Adipocyte (in vitro differentiated cells): ENCODE measurements at places on chromosomes 3 and 15.

- DNase-seq: peak; percentile 82
These were observed 75.1 kb upstream of the VGLL4 start for GRCh38 chr3:11718637-11719405.

GRCh38 chr3:42489116-42489936, 13.1 kb upstream of the VIPR1 start:
- no peak for DNase-seq

GRCh38 chr3:33401781-33402180, 38.4 kb downstream of the UBP1 start:
- peak; percentile 42 for DNase-seq

DNA sequence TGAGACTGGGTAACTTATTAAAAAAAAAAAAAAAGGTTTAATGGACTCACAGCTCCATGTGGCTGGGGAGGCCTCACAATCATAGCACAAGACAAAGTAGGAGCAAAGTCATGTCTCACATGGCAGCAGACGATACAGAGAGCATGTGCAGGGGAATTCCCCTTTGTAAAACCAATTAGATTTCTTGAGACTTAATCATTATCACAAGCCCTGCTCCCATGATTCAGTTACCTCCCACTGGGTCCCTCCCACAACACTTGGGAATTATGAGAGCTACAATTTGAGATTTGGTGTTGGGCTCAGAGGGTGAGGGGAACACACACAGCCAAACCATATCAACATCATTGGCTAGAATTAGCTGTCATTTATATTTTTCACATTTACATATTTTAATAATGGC, 221.0 kb downstream of the RSRC1 start:
- no peak for DNase-seq

GRCh38 chr3:193656878-193657282, 63.9 kb downstream of the OPA1 start:
- no peak for DNase-seq

DNA sequence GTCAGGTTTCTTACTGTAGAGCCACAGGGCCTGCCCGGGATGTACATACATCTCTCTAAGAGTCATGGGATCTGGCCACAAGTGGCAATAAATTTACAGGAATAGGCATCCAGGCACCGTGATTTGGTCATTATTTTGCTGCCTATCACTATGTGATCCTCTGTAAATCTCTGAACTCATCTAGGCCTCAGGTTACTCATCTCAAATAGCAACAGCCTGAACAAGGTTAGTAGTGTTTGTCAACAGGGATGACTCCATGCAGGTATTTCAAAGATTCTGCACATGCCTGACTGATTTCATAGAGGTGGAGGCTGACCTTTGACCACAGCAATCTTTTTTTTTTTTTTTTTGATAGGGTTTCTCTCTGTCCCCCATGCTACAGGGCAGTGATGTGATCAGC, 88.8 kb upstream of the TBL1XR1 start:
- no peak for DNase-seq

- DNase-seq: no peak
These were observed 225 bp downstream of the RHOA start for GRCh38 chr3:49411535-49411967.

GRCh38 chr15:80512726-80513660, 108.8 kb downstream of the ARNT2 start:
- peak; percentile 17 for DNase-seq

GRCh38 chr3:126277629-126278378, 79.4 kb downstream of the KLF15 start:
- DNase-seq: no peak

- DNase-seq: no peak
These were observed 74.0 kb upstream of the ETV5 start for GRCh38 chr3:186182850-186183249.

DNA sequence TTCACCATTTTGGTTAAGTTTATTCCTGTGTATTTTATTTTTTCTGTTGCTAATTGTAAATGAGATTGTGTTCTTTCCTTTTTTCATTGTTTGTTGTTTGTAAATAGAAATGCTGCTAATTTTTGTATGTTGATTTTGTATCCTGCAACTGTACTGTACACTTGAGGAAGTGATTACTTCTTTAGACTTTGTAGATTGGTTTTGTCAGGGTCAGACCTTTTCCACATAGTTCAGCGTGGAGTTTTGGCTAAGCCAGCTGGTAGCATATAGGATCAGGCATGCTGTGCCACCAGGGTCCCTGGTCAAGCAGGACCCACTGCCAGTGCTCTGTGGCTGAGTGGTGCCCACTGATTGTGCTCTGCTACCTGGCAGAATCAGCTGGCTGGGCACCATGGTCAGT, 80.1 kb downstream of the CD200 start:
- no peak for DNase-seq

DNA sequence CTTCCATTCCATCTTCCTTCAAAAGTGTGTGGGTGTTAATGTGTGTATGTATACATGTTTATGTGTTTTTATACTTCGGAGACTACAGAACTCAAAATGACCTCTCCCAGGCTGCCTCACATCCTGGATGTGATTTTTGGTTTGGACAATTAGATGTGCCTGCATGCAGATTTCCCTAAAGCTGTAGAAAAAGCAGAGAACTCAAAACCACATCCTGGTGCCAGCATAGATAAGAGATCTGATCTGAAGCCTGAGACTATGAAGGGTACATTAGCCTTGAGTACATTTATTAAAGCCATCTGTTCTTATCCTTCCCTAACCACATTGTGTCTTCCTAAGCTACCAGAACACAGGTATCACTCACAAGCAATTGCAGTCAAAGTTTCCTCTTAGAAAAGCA, 319.4 kb upstream of the RASGRP1 start:
- peak; percentile 66 for DNase-seq
